Ascending aorta (tissue), 2 donors: ENCODE measurements at places on chromosomes 11 and 22. TPM values are rescaled to one million over a fixed set of nuclear protein-coding genes. Genes with fewer than 3 reads are reported as not detected.

- H3K27me3 ChIP-seq: no peaks in the 10 kb centered on the region
- H3K27ac ChIP-seq: no peak overlapping the region
- no peaks in the 10 kb centered on the region for H3K4me1 ChIP-seq
- peaks cover 41% of the 10 kb centered on the region for H3K36me3 ChIP-seq
- DNase-seq: no peak
- H3K4me3 ChIP-seq: no peak overlapping the region
Measured at GRCh38 chr11:134261626-134262488, 8.5 kb downstream of the ACAD8 start.

GRCh38 chr11:12901272-12901671, 107.8 kb upstream of the RASSF10 start:
- H3K27me3 ChIP-seq: no peaks in the 10 kb centered on the region
- no peak overlapping the region for H3K27ac ChIP-seq
- peaks cover 33% of the 10 kb centered on the region for H3K4me1 ChIP-seq
- no peak overlapping the region for H3K4me3 ChIP-seq
- peaks cover 10% of the 10 kb centered on the region for H3K36me3 ChIP-seq
- DNase-seq: no peak

GRCh38 chr22:48823941-48824340, 1003.7 kb downstream of the BRD1 start:
- H3K4me3 ChIP-seq: no peak overlapping the region
- no peak for DNase-seq
- no peak overlapping the region for H3K27ac ChIP-seq
- H3K27me3 ChIP-seq: no peaks in the 10 kb centered on the region
- H3K4me1 ChIP-seq: no peaks in the 10 kb centered on the region
- H3K36me3 ChIP-seq: no peaks in the 10 kb centered on the region

DNA sequence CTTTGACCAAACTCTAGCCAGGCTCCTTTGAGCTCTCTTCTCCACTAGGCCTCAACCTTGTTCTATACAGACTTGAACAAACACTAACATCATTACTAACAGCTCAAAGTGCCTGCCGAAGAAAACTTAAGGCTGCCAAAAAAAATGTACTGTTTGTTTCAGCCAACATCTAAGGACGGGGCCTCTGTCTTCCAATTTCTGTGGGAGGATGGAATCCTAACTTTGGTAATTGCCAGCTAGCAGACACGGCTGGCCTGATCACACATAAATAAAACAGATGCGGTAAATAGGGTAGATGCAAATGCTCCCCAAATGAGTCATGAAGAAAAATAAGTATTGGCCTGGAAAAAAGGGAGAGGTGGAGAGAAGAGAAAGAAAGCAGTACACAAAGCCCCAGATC, 394.3 kb downstream of the TMEM135 start:
- H3K27ac ChIP-seq: no peak overlapping the region
- no peak overlapping the region for H3K4me3 ChIP-seq
- H3K4me1 ChIP-seq: peaks cover 3% of the 10 kb centered on the region
- DNase-seq: no peak

DNA sequence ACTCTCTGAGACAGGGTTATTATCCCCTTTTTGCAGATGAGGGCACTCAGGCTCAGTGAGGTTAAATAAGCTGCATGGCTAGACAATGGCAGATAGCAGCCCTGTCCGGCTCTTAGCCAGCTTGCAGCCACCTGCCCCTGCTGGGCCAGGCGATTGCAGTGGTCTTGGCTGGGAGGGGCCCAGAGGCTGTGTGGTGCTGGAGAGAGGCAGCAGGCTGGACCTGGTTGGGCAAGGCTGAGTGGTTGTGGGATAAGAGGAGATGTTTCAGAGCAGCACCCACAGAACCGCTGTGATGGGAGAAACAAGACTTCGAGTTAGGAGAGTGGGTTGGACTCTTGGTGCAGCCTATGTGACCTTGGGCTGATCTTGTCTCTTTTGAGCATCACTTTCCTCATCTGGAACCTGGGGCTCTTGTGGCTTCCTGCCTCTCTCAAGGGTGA, 25.5 kb downstream of the PTPRJ start:
- no peaks in the 10 kb centered on the region for H3K36me3 ChIP-seq
- no peaks in the 10 kb centered on the region for H3K27me3 ChIP-seq
- no peak overlapping the region for H3K4me3 ChIP-seq
- peaks cover 3% of the 10 kb centered on the region for H3K4me1 ChIP-seq
- H3K27ac ChIP-seq: peak overlapping the region; percentile 19

- no peak overlapping the region for H3K27ac ChIP-seq
- no peaks in the 10 kb centered on the region for H3K27me3 ChIP-seq
- H3K4me1 ChIP-seq: no peaks in the 10 kb centered on the region
- no peak overlapping the region for H3K4me3 ChIP-seq
Measured at GRCh38 chr11:24886880-24887619, 390.2 kb downstream of the LUZP2 start.

- peak overlapping the region; percentile 57 for H3K27ac ChIP-seq
- H3K4me1 ChIP-seq: peaks cover 2% of the 10 kb centered on the region
- H3K36me3 ChIP-seq: peaks cover 4% of the 10 kb centered on the region
- DNase-seq: no peak
- peak overlapping the region; percentile 87 for H3K4me3 ChIP-seq
Measured at GRCh38 chr22:49853981-49854831, 562 bp downstream of the ZBED4 start.

DNA sequence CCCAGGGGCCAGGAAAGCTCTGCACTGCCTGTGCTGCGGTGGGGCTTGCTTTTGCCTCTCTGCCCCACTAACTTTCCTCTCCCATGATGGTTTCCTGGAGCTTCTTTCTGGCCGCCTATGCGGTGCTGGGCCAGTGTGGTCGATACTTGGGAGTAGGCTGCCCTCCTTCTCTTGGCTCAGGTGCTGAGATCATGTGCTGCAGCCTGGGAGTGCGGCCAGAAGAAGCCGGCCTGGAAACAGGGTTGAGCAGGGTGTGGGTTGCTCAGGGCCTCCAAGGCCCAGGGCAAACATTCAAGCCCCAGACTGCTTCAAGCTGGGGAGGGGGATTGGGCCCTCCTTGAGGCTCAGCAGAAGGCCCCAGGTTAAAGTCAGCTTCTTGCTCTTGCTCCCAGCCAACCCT, 125.0 kb downstream of the NTM start:
- no peaks in the 10 kb centered on the region for H3K27me3 ChIP-seq
- H3K4me1 ChIP-seq: no peaks in the 10 kb centered on the region
- no peak overlapping the region for H3K4me3 ChIP-seq
- no peak for DNase-seq

DNA sequence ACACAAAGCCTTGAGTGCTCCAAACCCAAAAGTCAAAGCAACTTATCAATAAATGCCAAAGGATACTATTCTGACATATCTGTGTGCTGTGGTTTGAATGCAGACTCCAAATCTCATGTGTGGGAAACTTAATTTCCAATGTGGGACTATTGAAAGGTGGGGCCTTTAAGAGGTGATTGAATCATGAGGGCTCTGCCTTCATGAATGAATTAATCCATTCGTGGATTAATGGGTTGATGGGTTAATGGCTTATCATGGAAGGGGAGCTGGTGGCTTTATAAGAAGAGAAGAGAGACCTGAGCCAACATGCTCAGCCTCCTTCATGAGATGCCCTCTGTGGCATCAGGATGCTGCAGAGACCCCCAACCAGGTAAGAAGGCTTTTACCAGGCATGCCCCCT, 16.8 kb upstream of the ZNF280A start:
- no peaks in the 10 kb centered on the region for H3K36me3 ChIP-seq
- no peaks in the 10 kb centered on the region for H3K27me3 ChIP-seq
- no peaks in the 10 kb centered on the region for H3K4me1 ChIP-seq
- no peak for DNase-seq

GRCh38 chr11:102757823-102758549, 22.4 kb downstream of the MMP10 start:
- H3K4me3 ChIP-seq: no peak overlapping the region
- no peaks in the 10 kb centered on the region for H3K27me3 ChIP-seq
- no peaks in the 10 kb centered on the region for H3K4me1 ChIP-seq
- H3K36me3 ChIP-seq: no peaks in the 10 kb centered on the region

- H3K27ac ChIP-seq: peak overlapping the region; percentile 79
- H3K27me3 ChIP-seq: no peaks in the 10 kb centered on the region
- peaks cover 4% of the 10 kb centered on the region for H3K36me3 ChIP-seq
- DNase-seq: no peak
- H3K4me3 ChIP-seq: no peak overlapping the region
Measured at GRCh38 chr11:5600374-5600851, 4.0 kb downstream of the TRIM6 start.

GRCh38 chr11:37512156-37512780, 914.2 kb upstream of the RAG2 start:
- H3K4me1 ChIP-seq: no peaks in the 10 kb centered on the region
- no peak overlapping the region for H3K27ac ChIP-seq
- DNase-seq: no peak
- H3K4me3 ChIP-seq: no peak overlapping the region
- no peaks in the 10 kb centered on the region for H3K36me3 ChIP-seq

- H3K4me3 ChIP-seq: no peak overlapping the region
- H3K27ac ChIP-seq: peak overlapping the region; percentile 48
- H3K27me3 ChIP-seq: no peaks in the 10 kb centered on the region
- DNase-seq: no peak
- H3K4me1 ChIP-seq: peaks cover 7% of the 10 kb centered on the region
- no peaks in the 10 kb centered on the region for H3K36me3 ChIP-seq
Measured at GRCh38 chr11:94750319-94751217, 17.6 kb upstream of the AMOTL1 start.

GRCh38 chr11:69658626-69659450, 16.3 kb downstream of the LTO1 start:
- H3K36me3 ChIP-seq: peaks cover 3% of the 10 kb centered on the region
- H3K4me3 ChIP-seq: no peak overlapping the region
- H3K27me3 ChIP-seq: no peaks in the 10 kb centered on the region
- H3K27ac ChIP-seq: no peak overlapping the region
- H3K4me1 ChIP-seq: no peaks in the 10 kb centered on the region

MRPL48 gene
- total RNA-seq: not detected

CCDC116 gene
- total RNA-seq: not detected

SLC5A1 gene
- total RNA-seq: not detected

CCDC117 gene
- total RNA-seq: 10.7 TPM

IGLL1 gene
- total RNA-seq: not detected

FAM83F gene
- not detected for total RNA-seq

OR8G5 gene
- total RNA-seq: not detected

BACE1 gene
- total RNA-seq: 27.2 TPM

TRIM34 gene
- not detected for total RNA-seq

DEFB131B gene
- total RNA-seq: not detected

APOL5 gene
- not detected for total RNA-seq

CECR2 gene
- total RNA-seq: 1.4 TPM
